ENCODE measurements at places on chromosomes 7 and 10. TPM values are rescaled to one million over a fixed set of nuclear protein-coding genes. Genes with fewer than 3 reads are reported as not detected.
A peak's percentile ranks its signal among the peaks of the same experiment; 100 is the strongest.

DNA sequence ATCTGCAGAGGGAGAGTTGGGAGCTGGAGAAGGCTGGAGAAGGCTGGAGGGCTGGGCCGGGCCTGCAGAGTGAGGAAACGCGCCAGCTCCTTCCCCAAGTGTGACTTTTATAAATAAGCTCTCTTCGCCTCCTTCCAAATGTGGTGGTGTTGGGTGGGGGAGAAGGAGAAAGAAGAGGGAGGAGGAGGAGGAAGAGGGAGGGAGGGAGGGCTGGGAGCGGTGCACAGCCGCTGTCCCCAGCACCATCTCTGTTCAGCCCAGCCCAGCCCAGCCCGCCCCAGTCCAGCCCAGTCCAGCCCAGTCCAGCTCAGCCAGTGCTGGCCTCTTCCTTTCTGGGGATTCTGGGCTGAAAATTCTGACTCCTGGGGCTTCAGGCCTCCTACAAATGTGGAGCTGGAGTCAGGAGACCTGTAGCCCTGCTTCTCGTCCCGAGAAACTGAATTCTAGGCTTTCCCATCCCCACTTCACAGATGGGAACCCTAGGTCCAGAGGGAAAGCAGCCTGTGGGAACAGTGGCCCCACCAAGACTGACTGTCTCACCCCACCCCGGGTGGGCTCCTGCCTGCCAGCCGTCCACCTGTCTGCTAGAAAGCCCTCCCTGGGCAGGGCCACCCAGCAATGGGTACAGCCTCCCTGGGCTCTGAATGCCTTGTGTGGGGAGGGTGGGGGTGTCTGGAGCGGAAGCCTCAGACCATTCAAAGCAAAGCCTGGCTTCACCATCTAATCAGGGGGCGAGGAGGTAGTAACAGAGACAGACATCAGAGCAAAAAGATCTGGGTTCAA, 2.3 kb downstream of the STX1A start:
- H3K27me3 ChIP-seq, result peaks cover 2% of the 10 kb centered on the region
- peak overlapping the region; percentile 96 for H3K27ac ChIP-seq
- peaks cover 7% of the 10 kb centered on the region for H3K36me3 ChIP-seq
- no peak for DNase-seq

DNA sequence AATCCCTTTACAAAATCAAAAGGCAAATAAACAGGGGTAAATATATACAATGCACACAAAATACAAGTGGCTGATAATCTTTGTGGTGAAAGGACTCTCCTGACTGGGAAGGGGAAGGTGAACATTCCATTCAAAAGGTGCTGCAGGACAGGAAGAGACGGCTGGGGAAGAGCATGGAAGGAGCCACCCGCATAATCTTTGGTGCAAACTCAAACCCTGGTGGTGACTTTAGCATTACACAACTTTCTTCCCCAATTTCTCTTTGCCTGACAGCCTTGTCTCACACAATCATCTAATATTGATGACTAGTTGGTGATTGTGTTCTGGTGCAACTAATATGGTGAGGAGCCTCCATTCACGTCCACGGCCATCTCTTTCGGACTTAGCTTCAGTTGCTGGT, 117.0 kb upstream of the EGFR start:
- no peaks in the 10 kb centered on the region for H3K36me3 ChIP-seq
- H3K4me3 ChIP-seq, result no peak overlapping the region
- no peak for DNase-seq
- H3K27ac ChIP-seq, result no peak overlapping the region
- no peaks in the 10 kb centered on the region for H3K27me3 ChIP-seq
- H3K4me1 ChIP-seq, result peaks cover 45% of the 10 kb centered on the region

- H3K4me1 ChIP-seq, result no peaks in the 10 kb centered on the region
- H3K27ac ChIP-seq, result no peak overlapping the region
- no peak overlapping the region for H3K4me3 ChIP-seq
- H3K36me3 ChIP-seq, result no peaks in the 10 kb centered on the region
Measured at GRCh38 chr10:125186431-125187170, 26.2 kb upstream of the CTBP2 start.

DNA sequence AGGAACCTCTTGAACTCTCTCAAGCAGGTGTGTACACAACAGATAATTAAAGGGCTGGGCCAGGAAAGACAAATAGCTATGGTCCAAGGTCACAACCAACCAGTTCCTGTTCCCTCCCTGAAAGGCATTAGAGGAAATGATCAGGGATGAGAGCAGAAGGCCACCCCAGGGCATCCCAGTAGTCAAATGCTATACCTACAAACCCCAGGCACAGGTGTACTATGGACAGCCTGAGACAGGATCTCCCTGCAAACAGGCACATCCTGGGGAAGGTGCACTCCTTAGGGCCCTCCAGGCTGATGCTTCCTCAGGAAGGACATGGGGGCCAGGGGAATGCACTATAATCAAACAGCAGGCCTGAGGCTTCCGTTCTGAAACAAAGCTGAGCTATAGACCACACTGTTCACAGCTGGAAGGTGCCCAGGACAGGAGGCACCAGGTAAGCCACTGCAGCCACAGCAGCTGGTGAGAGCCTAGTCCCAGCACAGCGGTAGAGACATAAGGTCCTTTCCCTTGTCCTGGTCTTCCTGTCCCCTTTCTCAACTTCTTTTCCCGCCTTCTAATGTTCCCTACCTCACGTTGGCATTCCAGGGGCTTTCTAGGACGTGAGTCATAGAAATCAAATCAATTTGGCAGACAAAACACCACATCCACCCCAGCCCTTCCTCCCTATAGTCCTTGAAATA, 13.3 kb downstream of the PARP12 start:
- peaks cover 7% of the 10 kb centered on the region for H3K4me1 ChIP-seq
- peaks cover 10% of the 10 kb centered on the region for H3K36me3 ChIP-seq
- no peaks in the 10 kb centered on the region for H3K27me3 ChIP-seq

DNA sequence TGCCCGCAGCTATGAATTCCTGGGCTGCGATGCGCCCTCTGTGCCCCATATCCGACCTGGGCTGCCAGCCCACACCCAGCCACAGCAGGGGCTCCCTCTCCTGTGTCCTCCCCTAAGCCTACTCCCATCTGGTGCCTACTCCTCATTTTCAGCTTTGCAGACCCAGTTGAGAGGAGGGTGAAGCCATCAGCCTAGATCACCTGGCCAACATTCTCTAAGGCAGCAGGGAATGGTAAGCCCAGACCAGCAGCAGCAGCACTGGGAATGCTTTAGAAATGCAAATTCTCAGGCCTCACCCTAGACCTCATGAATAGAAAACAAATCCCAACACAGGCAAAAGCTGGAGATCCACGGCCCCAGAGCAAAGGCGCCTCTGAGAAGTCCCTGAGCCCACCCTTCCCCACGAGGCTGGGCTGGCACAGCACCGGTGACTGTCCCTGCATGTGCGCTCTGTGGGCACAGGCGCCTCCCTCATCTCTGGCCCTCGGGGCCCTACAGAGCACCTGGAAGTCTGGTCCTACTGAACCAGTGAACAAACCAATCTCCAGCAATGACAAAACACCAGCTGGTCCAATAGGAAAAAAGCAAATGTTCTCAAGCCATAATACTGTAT, 161.4 kb downstream of the GFRA1 start:
- H3K36me3 ChIP-seq, result no peaks in the 10 kb centered on the region
- peaks cover 4% of the 10 kb centered on the region for H3K27me3 ChIP-seq
- no peak overlapping the region for H3K4me3 ChIP-seq
- H3K27ac ChIP-seq, result no peak overlapping the region
- H3K4me1 ChIP-seq, result peaks cover 32% of the 10 kb centered on the region

DNA sequence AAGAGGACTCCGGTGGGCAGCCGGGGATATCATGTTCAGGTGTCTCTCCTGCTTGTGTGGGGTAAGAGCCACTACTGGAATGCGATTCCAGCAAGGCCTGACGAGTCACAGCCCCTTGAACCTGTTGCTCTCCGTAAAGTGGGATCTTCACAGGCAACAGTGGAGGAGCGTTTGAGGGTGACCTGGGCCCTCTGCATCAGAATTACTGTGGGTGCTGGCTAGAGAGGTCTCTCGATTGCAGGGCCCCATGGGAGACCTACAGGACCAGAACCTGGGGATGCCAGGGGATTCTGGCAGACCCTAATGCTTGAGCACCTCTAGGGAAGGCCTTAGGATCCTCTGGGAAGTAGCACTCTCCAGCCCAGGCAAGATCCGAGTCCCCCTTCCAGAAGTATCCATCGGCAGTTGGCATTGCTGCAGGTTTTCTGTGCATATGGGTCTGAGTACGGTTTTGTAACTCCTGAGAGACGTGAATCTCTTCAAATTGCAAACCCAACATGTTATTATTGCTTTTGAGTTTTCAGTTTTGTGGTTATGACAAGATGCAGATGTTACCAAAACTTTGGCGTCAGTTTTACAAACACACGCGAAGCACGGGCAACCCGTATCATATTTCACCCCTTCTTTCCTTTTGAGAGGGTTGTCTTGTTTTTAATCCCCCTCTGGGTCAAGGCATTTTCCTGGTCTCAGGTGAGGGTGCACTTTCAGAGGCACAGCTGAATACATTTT, 4.6 kb downstream of the MGMT start:
- no peaks in the 10 kb centered on the region for H3K27me3 ChIP-seq
- no peak overlapping the region for H3K27ac ChIP-seq
- DNase-seq, result no peak
- H3K4me3 ChIP-seq, result no peak overlapping the region
- peaks cover 18% of the 10 kb centered on the region for H3K4me1 ChIP-seq

DNA sequence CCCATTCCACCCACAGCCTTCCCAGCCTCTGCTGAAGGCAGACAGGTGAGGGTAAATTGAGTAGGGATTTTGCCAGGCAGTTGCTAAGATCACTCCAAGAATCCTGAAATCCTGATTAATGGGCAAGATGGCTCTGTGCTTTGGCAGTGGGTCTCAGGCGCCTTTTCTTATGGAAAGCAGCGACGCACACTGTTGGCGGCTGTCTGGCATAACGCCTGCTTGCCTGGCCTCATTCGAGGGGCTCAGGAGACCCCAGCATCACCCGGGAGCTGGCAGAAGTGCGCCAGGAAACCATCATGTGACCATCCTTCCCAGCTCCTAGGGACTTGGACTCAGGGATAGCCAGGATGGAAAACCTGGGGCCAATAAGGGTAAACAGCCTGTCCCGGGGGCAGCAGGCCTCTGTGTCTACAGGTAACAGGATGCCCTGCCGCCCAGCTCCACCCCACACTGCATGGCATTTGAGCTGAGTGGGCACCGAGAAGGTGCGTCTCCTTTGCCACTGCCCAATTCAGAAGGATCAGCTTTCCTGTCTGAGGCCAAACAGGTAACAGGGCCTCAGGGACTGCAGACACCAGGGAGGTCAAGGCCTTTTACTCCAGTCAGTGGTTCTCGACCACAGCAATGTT, 98.6 kb downstream of the FAM53B start:
- H3K27me3 ChIP-seq, result peaks cover 1% of the 10 kb centered on the region
- H3K4me3 ChIP-seq, result no peak overlapping the region
- DNase-seq, result no peak
- 0 out of 2 replicates have a peak, but pooled peaks cover 4% of the 10 kb centered on the region for H3K36me3 ChIP-seq
- H3K4me1 ChIP-seq, result peaks cover 48% of the 10 kb centered on the region
- H3K27ac ChIP-seq, result no peak overlapping the region

DNA sequence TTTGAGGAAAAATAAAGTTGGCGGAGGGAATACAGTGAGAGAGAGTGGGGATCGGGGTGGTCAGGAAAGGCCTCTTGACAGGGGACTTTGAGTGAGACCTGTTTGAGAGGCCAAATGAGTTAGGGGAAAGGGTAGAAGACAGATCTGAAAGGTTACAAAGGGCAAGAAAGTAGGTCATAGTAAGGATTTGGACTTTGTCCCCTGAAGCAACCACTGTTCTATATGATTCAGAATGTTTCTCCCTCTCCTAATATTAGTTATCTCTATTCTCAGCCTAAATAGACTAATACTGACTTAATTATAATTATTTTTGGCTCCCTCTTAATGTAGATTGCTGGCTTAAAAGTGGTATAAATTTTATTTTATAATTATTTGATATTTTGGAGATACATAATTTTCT, 88.0 kb downstream of the CTNNA3 start:
- no peak for DNase-seq
- no peaks in the 10 kb centered on the region for H3K27me3 ChIP-seq
- H3K4me3 ChIP-seq, result no peak overlapping the region
- peaks cover 57% of the 10 kb centered on the region for H3K4me1 ChIP-seq
- no peak overlapping the region for H3K27ac ChIP-seq

GRCh38 chr7:132373879-132374278, 202.4 kb downstream of the PLXNA4 start:
- peaks cover 31% of the 10 kb centered on the region for H3K27me3 ChIP-seq
- no peaks in the 10 kb centered on the region for H3K4me1 ChIP-seq
- no peak overlapping the region for H3K27ac ChIP-seq
- H3K4me3 ChIP-seq, result no peak overlapping the region

DNA sequence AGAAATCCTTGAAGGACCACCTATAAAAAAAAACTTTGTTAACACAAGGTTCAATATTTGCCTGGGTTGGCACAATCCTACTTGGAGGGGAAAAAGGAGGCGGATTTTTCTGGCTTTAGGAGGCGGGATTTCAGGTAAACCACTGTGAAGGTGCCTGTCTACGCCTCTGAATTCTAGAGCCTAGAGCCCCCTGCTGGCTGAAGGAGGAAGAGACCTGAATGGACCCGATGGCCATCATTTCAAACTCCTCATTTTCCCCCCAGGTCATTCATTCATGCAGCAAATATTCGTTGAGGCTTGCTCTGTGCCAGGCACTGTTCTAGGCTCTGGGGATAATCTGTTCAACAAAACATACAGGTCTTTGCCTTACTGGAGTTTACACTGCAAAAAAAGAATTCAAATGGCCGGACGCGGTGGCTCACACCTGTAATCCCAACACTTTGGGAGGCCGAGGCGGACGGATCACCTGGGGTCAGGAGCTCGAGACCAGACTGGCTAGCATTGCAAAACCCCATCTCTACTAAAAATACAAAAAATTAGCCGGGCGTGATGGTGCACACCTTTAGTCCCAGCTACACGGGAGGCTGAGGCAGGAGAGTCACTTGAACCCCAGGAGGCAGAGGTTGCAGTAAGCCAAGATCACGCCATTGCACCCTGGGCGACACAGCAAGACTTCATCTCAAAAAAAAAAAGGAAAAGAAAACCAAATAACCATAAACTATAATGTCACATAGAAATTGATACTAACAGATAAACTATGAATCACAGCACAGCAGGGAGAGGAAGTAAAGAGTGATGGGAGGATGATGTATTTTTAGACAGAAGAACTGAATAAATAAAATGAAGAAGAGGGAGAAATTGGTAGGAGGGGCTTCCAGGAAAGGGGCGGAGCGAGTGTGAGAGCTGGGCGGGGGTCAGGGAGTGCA, 90.1 kb upstream of the NFE2L3 start:
- no peaks in the 10 kb centered on the region for H3K36me3 ChIP-seq
- H3K4me3 ChIP-seq, result no peak overlapping the region
- H3K27me3 ChIP-seq, result peaks cover 3% of the 10 kb centered on the region
- no peak overlapping the region for H3K27ac ChIP-seq
- peak; percentile 1 for DNase-seq

- H3K27ac ChIP-seq, result no peak overlapping the region
- H3K4me1 ChIP-seq, result peaks cover 10% of the 10 kb centered on the region
- peaks cover 4% of the 10 kb centered on the region for H3K27me3 ChIP-seq
- H3K36me3 ChIP-seq, result no peaks in the 10 kb centered on the region
Measured at GRCh38 chr10:71285180-71285545, 33.9 kb upstream of the SLC29A3 start.

FAM131B gene
- total RNA-seq, result 0.80 TPM

TMEM178B gene
- total RNA-seq, result 2.2 TPM

DMBT1 gene
- 0.02 TPM for total RNA-seq

PSPH gene
- total RNA-seq, result 25.9 TPM

OR2A1 gene
- total RNA-seq, result not detected

WDR91 gene
- 8.1 TPM for total RNA-seq
